Activated CD8-positive, alpha-beta memory T cell treated with anti-CD3 and anti-CD28 coated beads for 48 hours (primary cell): ENCODE measurements at places on chromosomes 4 and X.

DNA sequence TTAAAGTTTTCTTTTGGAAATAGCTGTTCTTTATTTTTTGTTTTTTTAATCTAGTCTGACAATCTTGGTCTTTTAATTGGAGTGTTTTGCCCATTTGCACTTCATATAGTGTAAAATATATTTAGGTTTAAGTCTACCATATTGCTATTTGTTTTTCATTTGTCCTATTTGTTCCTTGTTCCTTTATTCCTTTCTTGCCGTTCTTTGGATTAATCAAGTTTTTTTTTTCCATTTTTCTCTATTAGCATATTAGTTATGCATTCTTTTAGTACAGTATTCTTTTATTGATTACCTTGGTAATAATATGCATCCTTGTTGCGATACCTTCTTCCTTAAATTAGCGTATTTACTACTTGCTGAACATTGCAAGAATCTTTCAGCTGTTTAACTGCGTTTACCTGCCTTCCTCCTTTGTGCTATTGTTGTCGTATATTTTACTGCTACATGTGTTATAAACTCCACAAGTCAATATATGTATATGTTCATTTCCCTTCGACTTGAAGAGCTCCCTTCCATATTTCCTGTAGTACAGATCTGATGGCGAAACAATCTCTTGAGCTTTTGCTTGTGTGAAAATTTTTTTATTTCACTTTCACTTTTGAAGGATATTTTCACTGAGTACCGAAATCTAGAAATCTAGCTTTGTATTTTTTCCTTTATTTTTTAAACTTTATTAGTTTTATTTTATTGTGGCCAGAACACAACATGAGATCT is 23.9 kb upstream of the RNF212 start:
- no peak for DNase-seq

DNA sequence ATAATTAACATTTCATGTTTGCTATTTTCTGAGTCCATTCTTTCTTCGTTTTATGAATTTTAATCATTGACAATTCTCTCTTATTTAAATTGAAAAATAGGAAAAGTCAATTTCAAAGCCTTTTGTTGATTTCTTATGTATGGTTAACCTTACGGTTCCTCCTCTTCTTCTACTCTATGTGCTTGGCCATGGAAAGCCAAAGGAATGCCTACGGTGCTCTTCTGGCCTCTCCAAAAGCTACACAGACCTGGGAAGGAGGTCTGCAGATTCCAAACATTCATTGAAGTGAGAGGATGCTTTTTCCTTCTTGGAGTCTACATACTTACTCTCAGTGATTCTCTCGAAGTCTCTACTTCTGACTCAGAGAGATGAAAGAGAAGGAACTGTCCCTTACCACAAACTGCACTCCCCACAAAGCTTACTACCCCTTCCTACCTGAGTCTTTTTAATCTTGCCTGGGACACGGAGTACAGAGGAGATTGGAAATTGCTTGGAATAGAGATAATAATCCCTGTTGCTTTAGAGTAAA is 863.1 kb upstream of the FTHL17 start:
- DNase-seq: no peak

- no peak for DNase-seq
Measured at GRCh38 chr4:100295792-100296191, 105.5 kb upstream of the DDIT4L start.

- peak; percentile 5 for DNase-seq
Measured at GRCh38 chr4:168923526-168924194, 86.4 kb downstream of the CBR4 start.

GRCh38 chr4:110944501-110944900 is 321.6 kb upstream of the PITX2 start:
- no peak for DNase-seq

- DNase-seq: no peak
Measured at GRCh38 chr4:140187316-140187695, 33.3 kb upstream of the MAML3 start.

DNA sequence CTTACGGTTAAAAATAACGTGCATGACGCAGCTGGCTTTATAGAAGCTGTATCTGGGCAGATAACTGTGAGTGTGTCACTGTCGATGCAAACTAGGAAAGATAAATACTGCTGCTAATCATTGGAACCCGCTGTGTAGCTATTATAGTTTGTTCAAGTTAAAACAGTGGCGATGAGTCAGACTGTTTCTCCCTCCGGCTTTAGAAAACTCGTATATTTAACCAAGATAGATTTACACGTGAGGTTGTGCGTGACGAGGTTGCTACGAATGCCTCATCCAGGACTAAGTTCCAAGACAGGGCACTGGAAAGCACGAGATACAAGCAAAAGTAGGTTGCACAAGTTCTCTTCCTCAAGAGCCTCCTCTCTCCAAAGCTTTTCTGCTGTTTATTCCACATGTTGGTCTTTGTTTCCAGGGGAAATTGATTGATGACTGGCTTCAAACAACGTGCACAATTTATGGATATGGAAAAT is 270.7 kb downstream of the FBXW7 start:
- no peak for DNase-seq

DNA sequence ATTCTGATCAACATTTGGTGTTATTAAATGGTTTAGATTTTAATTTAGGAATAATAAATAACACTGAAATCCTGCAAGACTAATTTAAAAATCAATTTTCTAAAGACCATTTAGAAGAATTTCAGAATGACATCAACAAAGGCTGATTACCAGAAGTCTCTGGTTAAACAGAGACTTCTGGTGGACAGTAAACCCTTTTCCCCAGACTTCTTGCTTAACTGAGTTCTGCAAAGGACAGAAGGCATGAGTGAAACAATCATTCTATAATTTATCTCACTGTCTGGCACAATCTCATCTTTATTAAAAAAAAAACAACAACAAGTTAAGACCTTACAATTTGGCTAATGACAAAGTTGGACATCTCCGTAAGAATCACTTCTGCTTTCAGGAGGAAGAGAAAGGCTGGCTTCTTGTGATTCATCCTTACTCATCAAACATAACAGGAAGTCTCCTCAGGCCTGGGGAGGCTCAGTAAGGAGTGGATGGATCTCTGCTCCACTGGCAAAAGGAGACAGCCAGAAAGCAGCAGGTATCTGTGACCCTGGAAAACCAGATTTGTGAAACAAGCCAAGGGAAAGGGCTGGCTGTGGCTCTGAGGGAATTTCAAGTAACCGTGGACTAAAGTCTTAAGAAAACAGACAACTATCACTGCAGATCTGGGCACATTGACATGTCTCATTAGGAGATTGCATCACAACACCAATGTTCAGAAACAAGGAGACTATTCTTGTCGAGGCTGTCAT is 908 bp upstream of the TLR6 start:
- DNase-seq: no peak
